ENCODE measurements at places on chromosomes 7 and 10.
A peak's percentile ranks its signal among the peaks of the same experiment; 100 is the strongest.

DNA sequence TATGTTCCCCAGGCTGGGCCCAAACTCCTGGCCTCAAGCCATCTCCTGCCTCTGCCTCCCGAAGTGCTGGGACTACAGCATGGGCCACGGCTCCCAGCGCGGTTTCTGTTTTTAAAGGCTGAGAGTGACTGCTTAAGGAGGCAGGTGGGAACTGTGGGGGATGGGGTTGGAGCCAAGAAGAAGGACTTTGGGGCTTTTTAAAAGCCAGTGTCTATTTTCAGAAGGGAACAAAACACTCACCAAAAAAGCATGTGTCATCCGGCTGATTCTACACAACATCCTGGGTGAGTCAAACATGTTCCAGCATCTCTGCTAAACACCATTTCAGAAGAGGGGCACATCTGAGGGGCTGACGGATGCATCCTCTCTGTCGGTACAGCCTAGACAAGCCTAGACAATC is 824.5 kb downstream of the TYW1 start:
- DNase-seq, result no peak

GRCh38 chr7:71595176-71595575 is 463.2 kb downstream of the GALNT17 start:
- no peak for DNase-seq

DNA sequence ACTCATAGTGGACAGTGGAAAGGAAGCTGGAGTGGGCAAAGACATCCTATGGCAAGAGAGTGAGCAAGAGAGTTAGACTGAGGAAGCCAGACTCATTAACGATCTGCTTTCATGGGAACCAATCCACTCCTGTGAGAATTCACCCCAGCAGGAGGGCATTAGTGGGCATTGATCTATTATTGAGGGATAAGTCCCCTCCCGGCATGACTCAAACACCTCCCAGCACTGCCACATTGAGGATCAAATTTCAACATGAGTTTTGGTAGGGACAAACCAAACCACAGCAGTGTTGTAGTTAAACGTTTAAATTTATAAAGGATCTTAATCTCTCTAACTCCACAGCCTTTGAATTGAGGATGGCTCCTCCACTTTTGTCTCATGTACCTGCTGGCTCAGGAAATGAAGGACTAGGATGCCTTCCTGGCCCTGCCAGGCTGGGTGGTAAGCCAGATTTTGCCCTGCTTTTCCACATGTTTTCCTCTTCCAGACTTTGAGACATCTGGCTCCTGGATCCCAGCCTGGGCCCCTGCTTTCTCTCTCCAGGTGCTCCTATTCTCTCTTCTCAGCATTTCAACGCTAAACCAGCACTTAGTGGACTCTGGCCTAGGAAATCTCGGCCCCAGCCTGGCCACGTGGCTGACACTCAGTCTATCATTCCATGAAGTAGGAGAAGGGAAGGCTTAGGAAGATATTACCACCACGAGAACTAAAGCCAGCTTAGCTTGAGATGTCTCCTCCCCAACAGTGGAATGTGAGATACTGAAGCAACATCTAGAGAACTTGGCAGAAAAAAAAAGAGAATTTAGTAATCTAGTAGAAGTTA is 96.5 kb upstream of the PIP4K2A start:
- no peak for DNase-seq

GRCh38 chr10:95389982-95390381 is 99.2 kb upstream of the PDLIM1 start:
- no peak for DNase-seq

GRCh38 chr7:138458576-138459412 is 1.3 kb upstream of the TRIM24 start:
- no peak for DNase-seq

DNA sequence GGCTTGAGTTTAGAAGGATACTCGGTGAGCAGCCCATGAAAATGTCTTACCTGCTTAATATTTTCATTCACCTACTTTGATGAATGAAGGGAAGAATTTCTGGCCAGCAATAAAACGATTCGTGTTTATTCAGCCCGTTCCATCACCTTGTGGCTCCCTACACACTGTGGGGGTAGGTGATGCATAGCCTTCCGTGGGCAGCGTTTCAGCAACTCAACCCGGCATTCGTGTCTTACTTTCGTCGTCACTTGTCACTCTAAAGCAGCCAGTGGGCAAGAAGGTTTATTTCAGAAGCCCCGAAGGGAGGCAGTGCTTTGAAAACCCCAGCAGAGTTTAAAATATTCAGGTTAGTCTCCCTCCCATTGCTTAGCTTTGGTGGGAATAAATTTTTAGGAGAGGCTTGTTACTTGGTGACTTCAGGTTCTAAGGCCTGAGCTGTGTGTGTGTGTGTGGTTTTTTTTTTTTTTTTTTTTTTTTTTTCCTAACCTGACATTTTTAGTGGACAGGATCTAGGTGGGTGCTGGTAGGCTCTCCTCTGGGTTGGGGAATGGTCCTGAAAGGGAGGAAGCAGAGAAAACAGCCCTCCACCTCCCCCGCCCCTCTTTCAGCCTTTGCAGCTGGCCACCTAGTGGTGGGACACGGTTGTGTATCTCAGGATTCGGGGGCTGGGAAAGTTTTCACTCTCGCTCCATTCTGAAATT is 1.8 kb downstream of the GRK5 start:
- peak; percentile 6 for DNase-seq

- DNase-seq, result no peak
Measured at GRCh38 chr7:129169686-129170440, 18.6 kb upstream of the SMO start.

GRCh38 chr10:94010886-94011285 is 17.2 kb downstream of the PLCE1 start:
- DNase-seq, result no peak

DNA sequence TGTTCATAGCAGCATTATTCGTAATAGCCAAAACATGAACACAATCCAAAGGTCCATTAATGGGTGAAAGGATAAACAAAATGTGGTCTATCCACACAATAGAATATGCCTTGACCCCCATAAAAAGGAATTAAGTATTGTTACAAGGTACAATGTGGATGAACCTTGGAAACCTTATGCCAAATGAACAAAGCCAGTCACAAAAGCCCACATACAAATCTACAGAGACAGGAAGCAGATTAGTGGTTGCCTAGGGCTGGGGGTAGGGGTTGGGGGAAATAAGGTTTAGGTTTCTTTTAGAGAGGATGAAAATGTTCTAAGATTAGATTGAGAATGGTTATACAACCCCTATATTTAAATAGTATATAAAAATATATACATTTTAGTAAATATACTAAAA is 34.8 kb downstream of the PIP4K2A start:
- no peak for DNase-seq

DNA sequence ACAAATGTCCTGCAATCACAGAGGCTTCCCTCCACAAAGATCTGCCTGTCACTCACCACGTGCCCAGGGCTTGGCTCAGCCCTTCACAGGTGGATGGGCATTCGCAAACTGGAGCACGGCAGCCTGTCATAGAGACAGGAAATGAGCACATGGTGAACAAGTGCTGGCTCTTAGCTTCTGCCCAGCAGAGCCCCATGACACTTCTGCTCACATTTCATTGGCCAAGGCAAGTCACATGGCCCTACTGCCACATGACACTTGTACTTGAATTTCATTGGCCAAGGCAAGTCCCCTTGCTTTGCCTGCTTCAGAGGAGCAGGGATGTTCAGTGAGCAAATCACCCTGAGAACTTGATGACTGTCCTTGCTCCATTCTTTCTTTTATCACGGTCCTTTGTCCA is 110.8 kb upstream of the PPP2R2D start:
- peak; percentile 11 for DNase-seq

DNA sequence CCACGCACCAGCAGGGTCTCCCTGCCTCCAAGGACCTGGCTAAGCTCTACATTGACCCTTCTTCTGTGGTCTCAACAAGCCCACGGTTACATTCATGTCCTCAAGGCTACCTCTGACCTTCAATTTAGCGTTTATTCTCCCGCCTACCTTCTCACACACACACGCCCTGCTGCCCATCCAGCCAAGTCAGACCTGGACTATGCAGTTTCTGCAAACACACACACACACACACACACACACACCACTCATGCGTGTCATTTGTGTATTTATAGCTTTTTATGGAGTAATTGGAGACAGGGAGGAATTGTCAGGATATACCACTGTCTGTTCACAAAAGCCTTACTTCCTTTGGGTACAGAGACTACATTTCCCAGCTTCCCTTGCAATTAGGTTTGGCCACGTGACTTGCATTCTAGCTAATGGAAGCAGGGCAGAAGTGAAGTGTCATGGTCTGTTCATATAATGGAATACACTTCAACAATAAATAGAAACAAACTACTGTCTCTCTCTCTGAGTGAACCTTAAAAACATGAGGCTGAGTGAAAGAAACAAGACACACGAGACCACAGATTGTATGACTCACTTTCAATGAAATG is 53.8 kb upstream of the CPXM2 start:
- DNase-seq, result no peak

DNA sequence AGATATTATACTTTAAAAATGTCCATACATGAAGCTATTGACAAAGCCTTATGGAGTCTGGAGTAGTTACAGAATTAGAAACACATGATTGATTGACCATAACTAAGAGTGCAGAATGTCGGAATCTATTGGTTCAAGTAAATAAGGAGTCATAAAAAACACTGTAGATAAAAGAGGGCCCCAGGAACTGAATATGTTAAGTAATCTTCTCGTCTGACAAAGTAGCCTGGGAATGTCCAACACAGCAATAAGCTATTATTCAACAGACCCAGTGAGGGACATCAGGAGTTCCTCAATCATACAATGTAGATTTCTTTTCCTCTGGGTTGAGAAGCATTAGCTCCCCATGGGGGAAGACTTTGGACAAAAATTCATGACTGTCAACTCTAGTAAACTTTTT is 782.0 kb downstream of the SUGCT start:
- no peak for DNase-seq

DNA sequence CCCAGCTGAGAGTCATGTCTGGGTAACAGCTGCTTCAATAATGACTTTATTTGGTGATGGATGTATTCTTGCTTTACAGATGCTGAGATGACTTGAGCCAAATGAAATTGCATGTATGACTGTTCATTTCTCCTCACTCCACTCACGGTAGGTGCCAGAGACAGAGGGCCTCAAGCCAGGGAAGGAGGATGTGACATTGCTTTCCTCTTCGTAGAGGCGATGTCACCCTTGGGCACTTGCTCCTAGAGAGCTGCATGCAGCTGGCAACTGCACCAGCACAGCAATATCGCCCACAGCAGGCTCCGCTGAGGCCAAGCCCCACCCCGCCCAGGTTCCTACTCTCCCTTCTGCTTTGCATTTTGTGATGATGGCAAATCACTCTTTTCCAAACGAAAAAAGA is 116.6 kb upstream of the AOAH start:
- peak; percentile 22 for DNase-seq
